ENCODE measurements at places on chromosomes 1 and 21.

DNA sequence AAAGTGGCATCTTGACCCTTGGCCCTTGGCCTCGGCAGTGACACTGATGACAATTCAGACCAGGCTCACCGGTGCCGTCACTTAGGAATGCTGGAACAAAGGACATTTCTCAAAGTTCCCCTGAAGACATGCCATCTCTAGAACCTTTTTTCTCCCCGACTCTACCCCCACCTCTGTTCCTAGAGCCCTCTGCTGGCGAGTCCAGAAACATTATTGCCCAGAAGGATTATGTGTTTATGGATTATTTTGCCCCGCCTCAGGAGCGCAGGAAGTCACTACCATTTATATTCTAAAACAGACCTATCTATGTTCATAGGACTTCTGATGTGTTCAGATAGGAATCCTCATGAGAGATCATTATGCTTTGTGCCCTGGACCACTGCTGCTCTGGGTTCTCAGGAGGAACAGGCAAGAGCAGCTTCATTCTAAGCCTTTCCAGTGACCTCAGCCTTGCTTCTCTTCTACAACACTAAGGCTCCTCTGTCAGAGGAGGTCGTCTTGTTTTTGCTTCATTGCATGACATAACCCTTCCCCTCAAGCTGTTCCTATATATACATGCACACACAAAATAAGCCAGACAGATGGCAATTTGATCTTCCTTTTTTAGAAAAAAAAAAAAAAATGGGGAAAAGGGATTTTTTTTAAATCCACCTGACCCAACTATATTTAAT is 12.4 kb upstream of the SHISA4 start:
- no peak for DNase-seq

- DNase-seq, result no peak
Observed at GRCh38 chr1:240618946-240619345, 7.0 kb upstream of the GREM2 start.

DNA sequence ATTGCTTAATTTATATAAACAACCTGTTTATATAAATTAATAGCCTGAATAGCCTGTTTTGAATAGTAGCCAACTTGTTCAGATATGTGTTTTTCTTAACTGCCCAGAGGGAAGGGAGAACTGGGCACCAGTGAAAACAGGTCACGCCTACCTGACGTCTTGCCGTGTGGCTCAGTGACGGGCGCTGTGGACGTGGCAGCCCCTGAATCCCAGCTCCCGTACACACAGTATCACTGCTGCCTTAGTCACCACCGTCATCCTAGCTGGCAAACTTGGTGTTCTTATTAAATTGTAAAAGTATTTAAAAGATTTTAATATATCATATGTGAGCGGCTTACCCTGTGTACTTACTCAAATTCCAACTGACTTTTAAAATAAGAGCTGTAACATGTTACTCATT is 35.4 kb upstream of the TRAPPC10 start:
- no peak for DNase-seq

DNA sequence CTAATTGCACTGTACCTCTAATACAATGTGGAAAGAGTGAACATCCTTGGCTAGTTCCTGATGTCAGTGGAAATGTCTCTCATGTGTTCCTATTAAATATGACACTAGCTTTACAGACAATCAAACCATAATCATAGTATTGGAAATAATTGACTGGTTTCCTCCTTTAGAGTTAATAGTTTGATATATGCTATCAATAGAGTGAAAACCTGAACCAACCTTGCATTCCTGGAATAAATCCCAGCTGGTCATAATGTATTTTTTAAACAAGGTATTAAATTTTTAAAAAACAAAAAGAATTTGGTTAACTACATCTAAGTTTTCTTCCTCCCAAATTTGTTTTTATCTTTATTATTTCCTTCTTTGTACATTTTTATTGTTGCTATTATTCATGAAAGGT is 226.1 kb downstream of the SLC45A1 start:
- no peak for DNase-seq

GRCh38 chr1:233086961-233087881 is 136.8 kb downstream of the NTPCR start:
- no peak for DNase-seq

All from DMS79 (cell line).